ENCODE measurements at places on chromosomes 5 and 9. TPM values are rescaled to one million over a fixed set of nuclear protein-coding genes. Genes with fewer than 3 reads are reported as not detected.

The ABL1 gene
- 54.3 TPM for total RNA-seq

The PHF24 gene
- total RNA-seq, result 0.26 TPM

The ECSCR gene
- total RNA-seq, result not detected

The ABO gene
- not detected for total RNA-seq

The PCDHGA11 gene
- total RNA-seq, result 0.02 TPM

The IL3 gene
- not detected for total RNA-seq

The NPM1 gene
- 3,380 TPM for total RNA-seq

The FBN2 gene
- total RNA-seq, result 16.2 TPM

The ZNF879 gene
- 0.42 TPM for total RNA-seq

The UBE2B gene
- 71.5 TPM for total RNA-seq
